ENCODE measurements at places on chromosomes 11 and 22. TPM values are rescaled to one million over a fixed set of nuclear protein-coding genes. Genes with fewer than 3 reads are reported as not detected.

Gene NXPE2
- total RNA-seq: not detected

Gene DBX1
- total RNA-seq: not detected

Gene EMID1
- 15.2 TPM for total RNA-seq

GRCh38 chr22:41603873-41604332 is 14.3 kb upstream of the PMM1 start:
- no peak overlapping the region for H3K27ac ChIP-seq
- no peak for DNase-seq
- peaks cover 89% of the 10 kb centered on the region for H3K36me3 ChIP-seq
- H3K27me3 ChIP-seq: no peaks in the 10 kb centered on the region
- no peaks in the 10 kb centered on the region for H3K4me1 ChIP-seq
- H3K4me3 ChIP-seq: no peak overlapping the region

DNA sequence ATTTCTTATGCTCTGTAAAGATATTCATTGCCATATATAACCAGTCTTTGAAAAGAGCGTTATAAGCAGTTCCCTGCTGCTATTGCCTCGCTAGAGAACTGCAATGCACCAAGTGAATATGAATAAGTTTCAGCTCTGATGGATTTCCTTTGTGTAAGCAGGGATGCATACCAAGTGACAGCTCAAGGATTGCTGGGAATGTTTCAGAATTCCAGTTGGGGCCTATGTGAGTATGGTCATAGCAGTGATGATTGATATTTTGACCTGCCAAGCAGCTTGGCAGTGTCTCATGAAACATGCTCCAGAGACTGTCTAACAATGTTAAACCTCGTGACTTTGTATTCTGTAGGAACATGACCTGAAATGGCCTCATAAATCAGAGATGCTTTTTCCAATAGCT is 312.6 kb downstream of the C11orf87 start:
- no peak overlapping the region for H3K27ac ChIP-seq
- H3K4me1 ChIP-seq: no peaks in the 10 kb centered on the region
- H3K27me3 ChIP-seq: no peaks in the 10 kb centered on the region
- no peaks in the 10 kb centered on the region for H3K36me3 ChIP-seq
- DNase-seq: no peak

DNA sequence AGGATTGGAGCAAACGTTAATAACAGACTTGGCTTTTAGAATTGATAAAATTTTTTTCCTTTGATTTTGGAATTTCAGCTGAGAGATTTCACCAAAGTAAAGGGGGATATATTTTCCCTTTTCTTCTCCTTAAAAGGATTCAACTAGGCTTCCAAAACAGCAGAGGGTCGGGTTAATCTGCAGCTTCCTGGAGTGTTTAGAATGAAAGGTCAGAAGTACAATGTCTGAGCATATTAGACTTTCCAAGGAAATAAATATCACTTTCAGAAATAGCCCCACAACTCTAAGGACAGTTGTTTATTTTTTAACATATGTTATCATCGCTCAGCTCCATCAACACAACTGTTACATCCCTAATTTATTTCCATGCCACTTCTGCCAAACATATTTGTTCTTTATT is 1532.9 kb upstream of the RAG2 start:
- H3K27me3 ChIP-seq: no peaks in the 10 kb centered on the region
- DNase-seq: no peak
- no peaks in the 10 kb centered on the region for H3K36me3 ChIP-seq

GRCh38 chr11:111735262-111736116 is 30.7 kb downstream of the PPP2R1B start:
- peak overlapping the region; percentile 97 for H3K27ac ChIP-seq
- peaks cover 1% of the 10 kb centered on the region for H3K36me3 ChIP-seq
- no peaks in the 10 kb centered on the region for H3K27me3 ChIP-seq
- H3K4me3 ChIP-seq: peak overlapping the region; percentile 39

- H3K36me3 ChIP-seq: no peaks in the 10 kb centered on the region
- peaks cover 8% of the 10 kb centered on the region for H3K27me3 ChIP-seq
- peaks cover 16% of the 10 kb centered on the region for H3K4me1 ChIP-seq
- peak overlapping the region; percentile 84 for H3K27ac ChIP-seq
- H3K4me3 ChIP-seq: peak overlapping the region; percentile 46
Observed at GRCh38 chr11:122439866-122440810, 215.4 kb upstream of the UBASH3B start.

- peaks cover 7% of the 10 kb centered on the region for H3K4me1 ChIP-seq
- DNase-seq: no peak
- no peaks in the 10 kb centered on the region for H3K36me3 ChIP-seq
- no peak overlapping the region for H3K27ac ChIP-seq
- H3K27me3 ChIP-seq: no peaks in the 10 kb centered on the region
Observed at GRCh38 chr11:63937713-63938478, 906 bp upstream of the NAA40 start.

- no peak overlapping the region for H3K4me3 ChIP-seq
- no peaks in the 10 kb centered on the region for H3K36me3 ChIP-seq
- no peaks in the 10 kb centered on the region for H3K4me1 ChIP-seq
- no peak for DNase-seq
Observed at GRCh38 chr11:117612177-117612576, 184.8 kb downstream of the DSCAML1 start.

GRCh38 chr11:42923651-42924050 is 388.1 kb upstream of the API5 start:
- DNase-seq: no peak
- no peak overlapping the region for H3K4me3 ChIP-seq
- H3K36me3 ChIP-seq: no peaks in the 10 kb centered on the region
- H3K27ac ChIP-seq: no peak overlapping the region
- H3K4me1 ChIP-seq: no peaks in the 10 kb centered on the region

DNA sequence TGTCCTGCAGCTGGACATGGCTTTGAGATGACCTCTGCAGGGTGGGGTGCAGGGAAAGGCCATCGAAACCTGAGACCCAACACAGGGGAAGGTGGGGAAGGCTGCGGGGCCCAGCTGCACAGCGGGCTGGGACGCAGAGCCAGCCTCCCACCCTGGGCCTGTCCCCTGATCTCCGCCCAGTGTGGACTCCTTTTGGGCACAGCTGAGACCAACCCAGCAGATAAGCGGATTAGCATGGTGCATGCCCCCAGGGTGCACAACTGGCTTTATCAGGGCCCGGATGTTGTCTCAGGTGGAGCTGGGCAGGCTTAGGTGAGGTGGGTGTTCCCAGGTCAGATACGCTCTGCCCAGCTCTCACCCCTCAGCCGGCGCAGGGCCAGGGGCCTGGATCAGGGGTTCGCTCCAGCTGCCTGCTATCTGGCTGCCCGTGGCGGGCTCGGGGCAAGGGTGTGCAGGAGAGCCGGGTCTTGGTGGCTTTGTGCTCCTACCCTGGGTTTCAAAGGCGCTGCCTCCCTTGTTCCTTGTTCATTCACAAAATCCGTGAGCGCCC is 28.1 kb upstream of the MUC5AC start:
- no peak for DNase-seq
- no peak overlapping the region for H3K4me3 ChIP-seq
- H3K27me3 ChIP-seq: no peaks in the 10 kb centered on the region
- no peaks in the 10 kb centered on the region for H3K4me1 ChIP-seq
- H3K27ac ChIP-seq: no peak overlapping the region
- H3K36me3 ChIP-seq: no peaks in the 10 kb centered on the region

DNA sequence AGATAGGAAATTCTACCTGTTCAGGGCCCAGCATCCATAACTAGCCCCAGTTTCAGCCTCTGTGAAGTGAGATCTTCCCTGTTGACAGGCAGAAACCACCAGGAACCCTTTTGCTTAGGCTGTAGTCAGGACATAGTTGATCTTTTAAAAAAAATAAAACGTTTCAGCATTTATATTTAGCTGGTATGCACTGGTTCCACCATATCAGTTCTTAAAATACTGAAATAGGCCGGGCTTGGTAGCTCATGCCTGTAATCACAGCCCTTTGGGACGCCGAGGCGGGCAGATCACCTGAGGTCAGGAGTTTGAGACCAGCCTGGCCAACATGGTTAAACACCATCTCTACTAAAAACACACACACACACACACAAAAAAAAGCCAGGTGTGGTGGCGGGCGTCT is 35.3 kb downstream of the GALNT18 start:
- H3K4me3 ChIP-seq: no peak overlapping the region
- H3K4me1 ChIP-seq: peaks cover 14% of the 10 kb centered on the region
- no peak for DNase-seq

- peaks cover 4% of the 10 kb centered on the region for H3K4me1 ChIP-seq
- no peak for DNase-seq
- H3K27me3 ChIP-seq: no peaks in the 10 kb centered on the region
- H3K36me3 ChIP-seq: no peaks in the 10 kb centered on the region
- no peak overlapping the region for H3K4me3 ChIP-seq
Observed at GRCh38 chr11:18264677-18265555, 1.1 kb upstream of the SAA1 start.

DNA sequence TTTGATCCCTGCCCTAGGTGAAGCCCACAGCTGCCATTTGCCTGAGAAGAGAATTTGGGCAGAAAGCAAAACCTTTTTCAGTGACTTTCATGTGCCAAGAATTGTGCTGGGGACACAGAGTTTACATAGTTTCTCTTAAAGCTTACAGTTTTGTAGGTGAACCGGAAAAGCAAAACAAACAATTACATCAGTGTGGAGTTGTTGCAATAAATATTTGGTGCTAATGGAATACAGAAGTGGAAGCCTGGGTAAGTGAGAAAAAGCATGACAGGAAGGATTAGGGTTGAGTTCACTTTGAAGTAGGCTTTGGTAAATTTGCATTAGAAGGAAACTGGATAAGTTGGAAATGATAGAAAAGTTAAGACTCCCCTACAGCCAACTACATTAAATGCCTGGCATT is 82.7 kb downstream of the RASSF10 start:
- H3K4me3 ChIP-seq: no peak overlapping the region
- DNase-seq: no peak
- H3K4me1 ChIP-seq: no peaks in the 10 kb centered on the region
- H3K36me3 ChIP-seq: no peaks in the 10 kb centered on the region
- H3K27ac ChIP-seq: no peak overlapping the region

All from upper lobe of right lung (tissue), 1 donor.